NCI-H774 (cell line): ENCODE measurements at places on chromosomes 7 and 10.
A peak's percentile ranks its signal among the peaks of the same experiment; 100 is the strongest.

- peak; percentile 62 for DNase-seq
These were observed 236.1 kb upstream of the BMPER start for GRCh38 chr7:33669251-33669670.

DNA sequence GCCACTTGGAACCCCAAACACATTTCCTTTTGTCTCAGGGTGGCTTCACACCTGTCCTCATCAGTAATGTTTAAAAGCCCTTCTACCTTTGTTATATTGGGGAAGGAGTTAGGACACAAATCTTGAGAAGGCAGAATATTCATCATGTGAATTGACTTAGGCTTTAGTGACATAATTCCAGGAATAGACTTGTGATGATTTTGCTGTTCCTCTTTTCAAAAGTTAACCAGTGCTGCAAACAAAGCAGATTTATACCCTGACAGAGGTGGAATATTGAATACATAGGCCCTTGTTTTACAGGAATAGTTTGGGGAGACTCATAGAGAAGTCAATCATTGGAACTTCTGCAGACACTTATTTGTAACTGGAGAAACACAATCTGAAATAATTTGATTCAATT is 27.0 kb downstream of the ZNF786 start:
- no peak for DNase-seq

- no peak for DNase-seq
These were observed 3.1 kb downstream of the EN2 start for GRCh38 chr7:155460926-155461613.

DNA sequence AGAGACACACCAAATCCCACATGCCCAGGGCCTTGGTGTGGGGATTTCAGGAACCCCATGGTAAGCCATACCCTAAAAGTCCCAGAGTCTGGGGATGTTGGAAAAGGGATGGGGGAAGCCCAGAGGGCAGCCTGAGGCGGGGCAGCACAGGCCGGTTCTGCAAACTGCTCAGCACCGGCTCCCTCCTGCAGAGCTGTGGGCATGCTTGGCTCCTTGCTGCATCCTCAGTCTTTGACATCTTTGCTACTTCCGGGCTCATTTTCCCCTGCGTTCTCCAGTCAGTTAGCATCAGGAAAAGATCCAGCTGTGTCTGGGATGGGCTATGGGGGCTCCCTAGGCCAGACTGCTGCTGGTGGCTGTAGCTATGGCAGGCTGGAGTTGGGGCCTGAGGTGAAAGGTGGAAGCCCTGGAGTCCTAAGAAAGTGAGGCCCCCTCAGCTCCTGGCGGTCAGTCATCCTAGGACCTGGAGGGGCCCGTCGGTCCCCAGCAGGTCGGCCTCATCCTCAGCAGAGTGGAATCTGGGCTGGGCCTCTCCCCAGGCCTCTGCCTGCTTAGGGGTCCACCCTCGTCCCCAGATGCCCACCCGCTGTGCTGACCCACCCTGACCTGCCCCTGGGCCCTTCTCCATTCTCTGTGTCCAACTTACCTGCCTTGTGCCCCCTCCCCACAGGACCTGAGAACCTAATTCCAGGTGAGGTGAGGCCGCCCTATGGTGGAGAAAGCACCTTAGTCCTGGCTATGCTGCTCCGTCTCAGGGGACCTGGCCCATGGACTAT is 9.3 kb downstream of the TBATA start:
- DNase-seq, result no peak

DNA sequence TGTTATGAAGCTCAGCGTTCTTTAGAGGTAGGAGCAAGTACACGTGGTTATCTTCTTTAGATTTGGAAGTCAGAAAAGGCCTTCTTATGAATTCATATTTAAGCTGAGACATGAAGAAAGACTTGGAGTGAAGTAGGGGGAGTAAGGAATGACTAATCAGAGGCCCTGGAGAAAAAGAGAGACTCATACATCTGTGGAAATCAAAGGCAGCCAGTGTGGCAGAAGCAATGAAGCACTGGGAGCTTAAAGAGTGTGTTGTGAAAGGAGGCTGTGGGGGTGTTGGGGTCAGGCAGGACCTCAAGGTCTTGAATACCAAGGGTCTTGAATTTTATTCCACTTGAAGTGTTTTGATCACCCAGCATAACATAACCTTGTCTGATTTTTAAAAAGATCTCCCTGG is 35.7 kb upstream of the FGL2 start:
- no peak for DNase-seq

- DNase-seq, result no peak
These were observed 119.2 kb downstream of the DPP6 start for GRCh38 chr7:154171422-154171821.

- DNase-seq, result no peak
These were observed 12.0 kb upstream of the COMTD1 start for GRCh38 chr10:75247797-75248196.

DNA sequence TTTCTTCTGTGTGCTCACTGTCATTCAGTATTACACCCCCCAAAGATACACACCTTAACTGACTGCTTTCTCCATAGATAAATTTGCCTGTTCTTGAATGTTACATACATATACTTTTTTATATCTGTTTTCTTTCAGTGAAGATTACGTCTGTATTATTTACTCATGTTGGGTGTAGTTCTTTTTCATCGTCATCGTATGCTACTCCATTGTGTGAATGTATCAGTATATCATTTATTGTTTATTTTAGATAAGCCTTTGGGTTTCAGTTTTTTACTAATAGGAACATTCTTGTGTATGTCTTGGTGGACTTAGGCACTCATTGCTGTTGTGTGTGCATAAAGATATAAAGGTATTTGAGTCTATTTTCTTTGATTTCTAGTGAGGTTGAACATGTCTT is 64.4 kb downstream of the SEPTIN7 start:
- DNase-seq, result no peak

- DNase-seq, result no peak
These were observed 86.7 kb upstream of the GNAI1 start for GRCh38 chr7:80047856-80048459.

GRCh38 chr10:82969405-82969804 is 1094.4 kb downstream of the NRG3 start:
- no peak for DNase-seq

GRCh38 chr10:49585387-49585786 is 24.7 kb upstream of the SLC18A3 start:
- no peak for DNase-seq

DNA sequence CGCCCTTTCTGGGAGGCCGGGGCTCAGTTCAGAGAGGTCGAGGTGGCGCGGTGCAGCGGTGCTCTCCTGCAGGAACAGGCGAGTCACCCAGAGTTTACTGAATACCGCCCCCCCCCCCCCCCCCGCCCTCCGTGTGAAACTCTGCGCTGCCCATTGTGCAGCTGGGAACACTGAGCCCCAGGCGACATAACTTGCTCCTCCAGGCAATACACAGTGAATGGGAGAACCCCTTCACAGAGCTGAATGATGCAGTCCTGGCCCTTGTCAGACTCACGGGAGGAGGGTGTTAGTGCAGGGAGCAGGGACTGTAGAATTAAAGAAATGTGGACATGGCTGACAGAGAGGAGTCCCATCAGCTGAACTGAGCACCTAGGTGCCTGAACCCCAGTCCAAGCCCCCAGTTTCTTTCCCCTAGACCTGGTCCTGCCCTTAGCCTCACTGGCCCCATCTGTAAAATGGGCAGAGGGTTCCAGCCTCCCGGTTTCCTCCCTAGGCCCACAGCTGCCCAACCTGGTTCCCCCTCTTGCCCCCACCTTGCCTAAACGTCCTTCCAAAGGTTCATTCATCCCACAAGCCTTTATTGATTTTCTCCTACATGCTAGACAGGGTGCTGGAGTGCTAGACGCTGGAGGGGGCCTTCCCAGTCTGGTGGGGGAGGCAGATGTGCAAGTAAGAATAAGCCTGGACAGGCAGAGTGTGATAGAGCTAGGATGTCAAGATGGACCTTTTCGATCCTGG is 869 bp upstream of the LOXL4 start:
- DNase-seq, result no peak

- DNase-seq, result no peak
These were observed 524.3 kb downstream of the TCERG1L start for GRCh38 chr10:130787243-130787642.

DNA sequence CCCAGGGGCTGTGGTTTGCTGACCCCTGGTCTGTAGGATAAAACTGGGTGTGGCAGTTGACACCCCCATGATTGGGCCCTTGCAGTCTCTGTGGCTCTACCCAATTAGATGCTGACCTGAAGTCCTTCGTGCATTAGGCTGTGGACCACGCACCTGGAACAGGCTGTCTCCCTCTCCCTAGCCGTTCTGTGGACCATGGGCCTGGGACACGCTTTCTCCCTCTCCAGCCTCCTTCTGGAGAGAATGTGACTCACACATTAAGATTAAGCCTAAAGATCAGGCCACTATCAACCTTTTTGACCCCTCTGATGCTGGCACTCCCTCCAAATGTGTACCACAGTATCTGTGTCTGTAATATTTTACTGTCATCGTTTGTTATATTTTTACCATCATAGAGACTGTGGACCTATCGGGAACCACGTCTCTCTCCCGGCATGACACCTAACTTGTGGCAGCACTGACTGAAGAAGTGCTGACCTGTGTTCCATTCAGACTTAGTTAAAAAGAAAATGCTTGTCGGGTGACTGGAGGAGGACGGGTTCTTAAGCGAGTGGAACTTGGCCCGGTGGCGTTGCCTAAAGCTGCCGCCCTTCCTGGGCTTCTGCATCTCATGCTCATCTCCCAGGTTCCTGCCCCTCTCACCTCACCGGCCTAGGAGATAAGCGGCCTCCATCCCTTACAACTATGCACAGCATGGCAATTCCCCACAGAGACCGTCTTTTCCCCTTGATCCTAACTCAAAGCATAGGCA is 92.8 kb downstream of the WDR37 start:
- no peak for DNase-seq

GRCh38 chr10:57891201-57892006 is 376.3 kb downstream of the IPMK start:
- no peak for DNase-seq

- DNase-seq, result no peak
These were observed 4.9 kb upstream of the DPYSL4 start for GRCh38 chr10:132181691-132182425.

DNA sequence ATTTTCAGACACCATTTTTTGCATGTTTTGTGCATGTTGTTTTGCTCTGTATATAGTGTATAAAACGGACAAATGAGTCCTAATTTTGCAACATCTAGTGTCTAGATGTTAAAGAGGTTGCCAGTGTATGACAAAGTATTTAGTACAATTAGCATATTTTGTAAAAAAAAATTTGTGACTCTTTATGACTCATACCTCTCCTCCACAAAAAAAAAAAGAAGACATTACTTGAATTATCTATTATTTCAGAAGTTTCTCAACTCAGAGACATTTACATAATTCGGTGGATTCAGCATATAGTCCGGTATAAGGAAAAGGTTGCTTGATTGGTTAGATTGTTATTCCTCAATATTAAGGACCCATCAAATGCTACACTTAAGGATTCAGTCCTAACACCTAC is 26.0 kb downstream of the NUP42 start:
- no peak for DNase-seq

DNA sequence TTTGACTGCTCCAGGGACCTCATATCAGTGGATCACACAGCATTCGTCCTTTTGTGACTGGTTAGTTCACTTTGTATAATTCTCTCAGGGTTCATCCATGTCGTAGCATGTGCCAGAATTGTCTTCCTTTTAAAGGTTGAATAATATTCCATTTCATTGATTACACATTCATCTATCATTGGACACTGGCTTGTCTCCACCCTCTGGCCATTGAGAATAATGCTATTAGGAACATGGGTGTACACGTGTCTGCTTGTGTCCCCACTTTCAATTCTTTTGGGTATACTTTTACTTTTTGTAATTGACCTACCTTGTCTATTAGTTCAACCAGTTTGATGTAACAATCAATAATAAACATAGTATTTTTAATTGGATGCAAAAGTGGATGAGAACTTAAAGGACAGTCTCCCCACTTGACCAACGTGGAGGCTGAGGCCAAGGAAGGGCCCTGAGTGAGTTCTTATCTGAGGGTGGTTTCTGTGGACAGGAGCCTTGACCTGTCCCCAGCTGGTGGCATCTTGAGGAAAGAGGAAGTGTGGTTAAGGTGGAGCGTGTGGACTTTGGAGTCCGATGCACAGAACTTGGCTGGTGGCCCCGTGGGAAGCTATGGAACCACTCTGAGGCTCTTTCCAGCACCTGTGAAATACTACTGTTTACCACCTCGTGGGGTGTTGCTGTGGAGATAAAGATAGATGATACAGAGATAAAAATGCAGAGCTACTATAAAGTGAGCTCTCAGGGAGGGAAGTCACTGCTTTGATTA is 16.6 kb downstream of the WDFY4 start:
- no peak for DNase-seq

DNA sequence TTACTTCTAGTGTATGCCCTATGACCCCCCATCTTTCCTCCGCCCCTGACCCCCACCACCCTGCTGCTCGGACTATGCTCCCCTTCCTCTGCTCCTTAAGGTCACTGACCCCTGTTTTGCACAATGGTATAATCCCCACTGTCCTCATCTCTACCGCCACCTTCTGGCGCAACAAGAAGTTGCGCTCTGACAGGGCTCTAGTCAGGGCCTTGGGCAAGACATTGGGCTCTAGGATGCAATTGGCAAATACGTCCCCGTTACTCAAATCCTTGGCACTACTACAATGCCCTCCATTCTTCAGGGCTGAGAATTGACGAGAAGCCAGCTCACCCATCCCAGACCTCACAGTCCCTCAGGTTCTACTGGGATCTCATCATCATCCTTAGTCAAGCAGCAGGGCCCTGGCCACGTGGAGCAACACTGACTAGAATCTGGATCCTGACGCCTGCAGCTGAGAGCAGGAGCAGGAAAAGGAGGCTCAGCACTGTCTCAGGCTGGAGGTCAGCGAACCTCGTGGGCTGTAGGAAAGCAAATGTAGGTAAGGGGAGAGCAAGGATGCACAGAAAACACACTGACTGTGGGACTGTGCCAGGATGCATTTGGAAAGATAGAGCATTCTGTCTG is 10.6 kb downstream of the LRIT2 start:
- no peak for DNase-seq
